Stimulated activated CD4-positive, alpha-beta T cell treated with anti-CD3 and anti-CD28 coated beads, Interleukin-1b, Interleukin-23, amount 100 ng/mL, for 1 hour (primary cell): ENCODE measurements at places on chromosomes 1 and 21.

GRCh38 chr1:173208868-173209267 is 1.7 kb upstream of the TNFSF4 start:
- no peak for DNase-seq

DNA sequence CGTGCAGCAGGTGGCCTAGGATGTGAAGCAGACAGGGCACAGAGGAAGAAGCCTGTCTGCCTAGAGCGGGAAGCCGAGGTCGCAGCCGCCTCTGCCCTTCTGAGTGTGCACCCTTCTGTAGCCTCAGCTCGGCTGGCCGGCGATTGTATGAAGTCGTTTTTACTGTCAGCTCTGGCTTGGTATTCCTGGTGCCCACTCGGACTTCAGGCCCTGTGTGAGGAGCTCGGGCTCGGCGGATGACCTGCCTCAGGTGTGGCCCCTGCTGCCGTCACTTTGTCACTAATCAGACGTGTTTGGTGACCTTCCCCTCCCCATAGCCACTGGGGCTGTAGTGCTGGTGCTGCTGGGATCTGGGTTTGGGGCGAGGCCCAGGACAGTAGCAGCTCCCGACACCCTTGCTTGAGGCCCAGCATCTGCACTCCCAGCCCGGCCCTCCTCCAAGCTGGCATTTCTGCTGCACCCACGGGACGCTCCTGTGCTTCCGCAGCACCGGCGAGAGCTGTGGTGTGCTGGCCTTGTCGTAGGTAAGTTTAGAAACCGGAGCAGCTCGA is 18.1 kb downstream of the SLX9 start:
- DNase-seq = no peak

- DNase-seq = no peak
Measured at GRCh38 chr1:22216210-22216883, 73.5 kb upstream of the WNT4 start.

- DNase-seq = no peak
Measured at GRCh38 chr21:42277593-42277992, 37.6 kb downstream of the TFF3 start.

DNA sequence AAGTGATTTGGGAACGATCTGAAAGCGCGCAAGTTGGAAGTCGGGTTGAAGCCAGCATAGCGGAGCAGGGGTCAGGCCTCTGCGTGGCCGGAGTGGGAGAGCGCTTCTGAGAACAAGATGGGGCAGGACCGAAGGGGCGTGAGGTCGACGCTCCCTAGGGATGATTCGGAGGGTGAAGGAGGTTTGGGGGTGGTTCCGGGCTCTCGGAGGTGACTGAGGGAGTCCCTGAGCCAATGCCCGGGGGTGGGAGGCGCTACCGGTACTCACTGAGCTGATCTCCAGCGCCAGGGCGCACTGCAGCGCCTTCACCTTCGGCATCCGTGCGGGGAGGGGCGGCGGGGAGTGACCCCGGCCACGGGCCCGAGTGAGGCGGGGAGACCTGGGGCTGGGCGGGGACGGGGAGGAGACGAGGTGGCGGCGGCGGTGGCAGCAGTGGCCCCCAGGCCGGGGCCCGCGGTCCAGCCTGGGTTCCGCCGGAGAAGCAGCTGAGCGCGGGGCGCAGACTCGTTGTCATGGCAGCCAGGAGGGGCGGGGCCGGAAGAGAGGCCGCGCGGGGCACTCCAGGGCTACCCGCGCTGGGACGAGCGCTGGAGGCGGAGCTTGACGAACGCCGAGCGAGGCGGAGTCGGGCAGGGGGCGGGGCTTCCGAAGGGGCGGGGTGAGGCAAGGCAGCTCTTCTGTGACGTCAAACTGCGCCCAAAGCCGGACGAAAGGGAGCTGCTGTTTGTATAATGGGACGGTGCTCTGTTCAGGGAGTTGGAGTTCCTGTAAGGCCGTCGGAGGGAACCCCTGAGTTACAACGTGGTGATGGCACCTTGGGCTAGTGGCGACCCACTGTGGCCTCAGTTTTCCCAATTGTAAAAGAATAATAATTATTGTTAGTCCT is at the start of gene SPATA6:
Gene SPATA6, minus strand, starts transcription at position 514 of the 886 bp plus-strand sequence. Its CDS starts 196 bp downstream, at position 318.
- DNase-seq = peak; percentile 89

DNA sequence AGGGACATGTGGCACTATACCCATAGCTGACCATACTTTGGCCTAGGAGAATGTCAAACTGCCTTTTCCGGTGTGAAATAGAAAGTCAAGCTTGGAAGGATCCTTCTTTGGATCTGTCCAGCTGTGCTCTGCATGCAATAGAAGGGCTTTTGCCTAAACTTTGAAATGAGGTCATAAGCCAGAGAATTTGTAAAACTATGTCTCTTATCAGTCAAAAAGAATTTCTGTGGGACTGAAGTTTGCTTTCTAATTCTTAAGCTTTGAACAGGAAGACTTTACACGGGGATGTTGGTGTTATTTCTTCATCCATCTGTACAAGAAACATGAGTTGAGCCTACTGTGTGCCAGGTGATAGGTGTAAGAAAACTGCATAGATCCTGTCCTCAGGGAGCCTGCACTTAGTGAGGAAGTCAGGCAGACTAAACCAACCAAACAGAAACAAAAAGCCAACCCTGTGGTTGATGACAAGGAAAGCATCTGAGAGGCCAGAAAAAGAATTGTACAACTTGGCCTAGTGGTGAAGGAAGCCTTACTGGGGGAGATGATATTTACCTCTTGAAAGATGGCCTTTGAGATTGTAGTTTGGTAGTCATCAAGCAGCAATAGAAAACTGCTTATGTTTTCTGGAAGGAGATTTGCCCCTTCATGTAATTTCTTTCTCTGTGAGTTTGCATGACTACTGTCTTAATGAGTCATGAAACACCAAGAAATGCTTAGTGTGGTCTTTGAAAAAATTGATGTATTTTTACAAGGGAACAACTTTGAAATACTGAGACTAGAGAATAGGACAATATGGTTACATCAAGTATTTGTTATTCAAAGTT is 24.8 kb downstream of the TGFB2 start:
- DNase-seq = no peak

GRCh38 chr1:234123867-234124266 is 219.4 kb downstream of the SLC35F3 start:
- DNase-seq = no peak

DNA sequence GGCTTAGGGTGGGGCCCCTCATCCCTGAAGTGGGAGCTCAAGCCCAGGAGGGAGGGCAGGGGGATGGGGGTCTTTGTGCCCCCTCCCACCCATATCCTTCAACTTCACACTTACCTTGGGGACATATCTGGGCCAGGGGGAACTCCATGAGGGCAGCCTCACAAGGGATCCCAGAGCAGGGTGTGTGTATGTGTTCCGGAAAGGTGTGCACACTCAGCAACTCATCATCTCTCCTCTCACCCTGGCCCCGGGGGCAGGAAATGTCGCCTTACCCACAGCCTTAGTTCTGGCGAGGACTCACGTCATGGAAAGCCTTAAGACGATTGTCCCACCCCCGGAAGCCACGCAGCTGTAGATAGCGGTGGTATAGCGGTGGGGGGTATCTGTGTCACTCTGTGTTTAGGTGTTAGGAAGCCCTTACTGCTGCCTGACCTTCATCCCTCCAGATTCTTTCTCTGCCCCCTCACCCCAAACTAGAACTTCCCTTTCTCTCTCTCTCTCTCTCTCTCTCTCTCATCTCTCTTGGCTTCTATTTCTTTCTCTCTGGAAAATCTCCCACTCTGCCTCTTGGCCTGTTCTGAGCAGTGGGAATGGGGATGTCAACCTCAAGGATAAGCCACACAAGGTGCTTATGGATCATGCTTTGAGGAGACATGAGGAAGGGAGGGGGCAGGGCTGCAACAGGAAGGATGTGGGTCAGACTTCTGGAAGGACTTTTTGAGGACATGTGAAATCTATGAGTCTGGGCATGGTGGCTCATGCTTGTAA is at the start of gene SH2D2A:
Gene SH2D2A, minus strand, starts transcription at position 288 of the 768 bp plus-strand sequence. Its CDS starts 140 bp downstream, at position 148.
- DNase-seq = peak; percentile 92

DNA sequence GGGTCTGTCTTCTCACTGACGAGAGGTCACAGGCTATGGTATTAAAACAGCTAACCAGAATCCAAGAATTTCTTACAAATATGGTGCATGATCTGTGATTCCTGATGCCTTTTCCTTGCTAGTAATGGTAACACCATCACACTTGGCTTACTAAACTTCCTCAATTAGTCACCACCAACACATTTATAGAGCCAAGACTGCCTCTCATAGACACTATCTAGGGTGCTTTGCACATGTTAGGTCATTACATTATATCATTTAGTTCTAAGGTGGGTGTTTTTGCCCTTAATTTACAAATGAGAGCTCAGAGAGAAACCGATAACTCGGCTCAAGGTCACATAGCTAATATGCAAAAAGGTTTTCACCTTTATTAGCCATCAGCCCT is 8.7 kb downstream of the KIF21B start:
- no peak for DNase-seq

GRCh38 chr1:97849345-97850340 is 71.2 kb downstream of the DPYD start:
- DNase-seq = no peak

DNA sequence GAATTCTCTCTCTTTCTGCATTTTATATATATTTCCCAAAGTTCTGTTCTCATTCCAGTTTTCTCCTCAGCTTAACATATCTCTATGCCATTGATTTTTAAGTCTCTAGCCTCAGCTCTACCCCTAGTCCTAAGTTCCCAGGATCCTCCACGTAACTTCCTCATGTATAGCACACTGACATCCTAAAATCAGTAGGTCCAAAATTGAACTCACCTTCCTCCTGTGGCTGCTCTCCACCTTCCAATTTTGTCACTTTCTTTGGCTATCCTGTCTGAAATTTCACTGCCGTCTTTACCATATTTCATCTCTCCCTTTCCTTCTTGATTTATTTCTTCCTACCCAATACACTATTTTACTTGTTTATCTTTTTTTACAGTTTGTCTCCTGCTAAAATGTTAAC is 1.5 kb downstream of the SLAMF6 start:
- no peak for DNase-seq

DNA sequence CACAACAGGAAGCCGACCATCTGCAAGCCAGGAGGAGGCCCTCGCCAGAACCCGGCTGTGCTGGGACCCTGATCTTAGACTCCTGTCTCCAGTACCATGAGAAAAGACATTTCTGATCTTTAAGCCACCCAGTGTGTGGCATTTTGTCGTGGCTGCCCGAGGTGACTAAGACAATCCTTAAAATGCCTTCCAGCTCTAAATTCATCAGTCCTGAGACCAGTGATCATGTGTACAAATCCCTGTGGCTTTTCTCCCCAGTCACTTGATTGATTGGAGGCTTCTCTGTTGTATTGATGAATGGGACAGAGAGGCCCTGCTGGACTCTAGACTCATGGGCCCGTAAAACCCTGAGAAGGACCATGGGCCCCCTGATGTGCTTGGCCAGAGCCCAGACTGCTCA is 36.1 kb downstream of the B3GALT5 start:
- no peak for DNase-seq

- DNase-seq = no peak
Measured at GRCh38 chr1:49102752-49103151, 326.1 kb upstream of the BEND5 start.

DNA sequence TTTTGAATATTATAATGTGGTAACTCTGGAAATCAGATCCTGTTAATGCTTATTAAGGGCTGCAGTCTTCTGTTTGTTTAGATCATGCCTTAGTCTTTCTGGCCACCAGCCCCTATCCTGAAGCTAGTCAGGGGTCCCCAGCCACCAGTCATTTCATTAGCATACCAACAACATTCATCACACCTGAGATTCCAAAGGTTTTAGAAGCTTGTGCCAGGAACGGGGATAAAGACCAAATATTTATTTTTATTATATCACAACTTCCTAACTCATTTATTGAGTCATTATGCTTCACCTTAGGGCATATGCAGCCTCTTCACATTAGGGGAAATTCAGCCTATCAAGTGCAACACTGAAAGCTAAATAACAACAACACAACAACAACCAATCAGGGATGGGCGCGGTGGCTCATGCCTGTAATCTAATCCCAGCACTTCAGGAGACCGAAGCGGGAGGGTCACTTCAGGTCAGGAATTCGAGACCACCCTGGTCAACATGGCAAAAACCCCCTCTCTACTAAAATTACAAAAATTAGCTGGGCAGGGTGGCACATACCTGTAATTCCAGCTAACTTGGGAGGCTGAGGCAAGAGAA is 2.9 kb upstream of the PSEN2 start:
- no peak for DNase-seq

GRCh38 chr1:227540170-227541098 is 22.9 kb upstream of the ZNF678 start:
- DNase-seq = no peak

DNA sequence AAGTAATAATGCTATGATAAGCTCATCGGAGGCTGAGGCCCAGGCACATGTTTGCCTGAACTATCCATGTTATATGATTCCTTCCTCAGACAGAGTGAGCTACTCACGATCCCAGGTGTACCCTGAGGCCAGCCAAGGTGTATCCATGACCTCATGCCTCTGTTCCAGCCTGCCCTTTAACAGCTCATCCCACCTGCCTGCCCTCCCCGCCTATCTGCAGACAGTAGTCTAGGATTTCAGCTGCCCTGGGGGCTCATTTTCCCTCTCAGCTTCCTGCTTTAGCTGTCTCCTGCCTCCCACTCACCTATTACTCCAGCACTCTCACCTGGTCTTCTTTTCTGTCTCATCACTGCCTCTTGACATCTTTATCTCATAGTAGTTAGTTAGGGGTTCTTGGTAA is 1.9 kb upstream of the IL24 start:
- no peak for DNase-seq

GRCh38 chr21:23729331-23729730 is 1878.0 kb downstream of the MRPL39 start:
- DNase-seq = no peak

DNA sequence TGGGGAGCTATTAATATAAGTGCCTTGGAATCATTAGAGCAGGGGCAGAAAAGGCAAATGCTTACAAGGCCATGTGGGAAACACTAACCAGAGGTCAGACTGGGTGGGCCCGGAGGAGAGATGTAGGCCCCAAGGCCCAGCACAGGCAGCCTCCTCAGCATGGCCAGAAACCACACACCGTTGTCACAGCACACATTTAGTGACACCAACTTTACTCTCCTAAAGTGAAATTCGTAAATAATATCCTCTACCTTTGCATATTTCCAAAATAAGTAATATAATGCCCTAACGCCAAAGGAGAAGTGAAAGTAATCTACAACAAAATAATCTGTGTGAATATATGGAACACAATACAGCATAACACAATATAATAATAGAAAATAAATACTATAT is 62.6 kb downstream of the KIF21B start:
- no peak for DNase-seq

GRCh38 chr1:31580891-31581603 is 4.7 kb downstream of the TINAGL1 start:
- no peak for DNase-seq

- DNase-seq = no peak
Measured at GRCh38 chr1:22055463-22055862, 3.0 kb downstream of the CDC42 start.
